NCI-H460 (cell line): ENCODE measurements at places on chromosomes 4 and X.

DNA sequence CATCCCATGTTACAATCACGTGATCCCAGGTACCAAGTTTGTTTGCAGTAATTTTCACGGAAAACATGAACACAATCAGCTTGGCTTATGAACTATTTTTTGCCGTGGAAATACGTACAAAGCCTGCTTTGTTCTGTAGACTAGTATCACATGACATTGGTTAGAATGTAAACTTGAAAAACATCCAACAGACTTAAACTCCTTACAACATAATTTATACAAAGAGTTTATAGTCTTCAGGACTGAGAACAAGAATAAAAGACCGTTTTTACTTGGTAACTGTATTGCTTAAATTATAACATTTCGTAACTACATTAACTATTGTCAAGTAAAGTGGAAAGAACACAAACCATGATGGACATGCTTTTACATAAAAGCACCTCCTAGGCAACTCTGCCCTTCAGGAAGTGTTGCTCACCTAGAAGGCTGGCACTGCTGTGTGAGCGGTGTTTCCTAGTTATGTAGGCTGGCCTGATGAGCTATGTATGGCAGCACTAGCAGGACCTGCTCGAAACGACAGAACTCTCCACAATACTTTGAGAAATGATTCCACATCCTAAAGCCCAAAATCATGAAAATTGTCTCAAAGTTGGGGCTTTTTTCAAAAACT lies 41.8 kb upstream of the WDR1 start:
- no peak for DNase-seq

DNA sequence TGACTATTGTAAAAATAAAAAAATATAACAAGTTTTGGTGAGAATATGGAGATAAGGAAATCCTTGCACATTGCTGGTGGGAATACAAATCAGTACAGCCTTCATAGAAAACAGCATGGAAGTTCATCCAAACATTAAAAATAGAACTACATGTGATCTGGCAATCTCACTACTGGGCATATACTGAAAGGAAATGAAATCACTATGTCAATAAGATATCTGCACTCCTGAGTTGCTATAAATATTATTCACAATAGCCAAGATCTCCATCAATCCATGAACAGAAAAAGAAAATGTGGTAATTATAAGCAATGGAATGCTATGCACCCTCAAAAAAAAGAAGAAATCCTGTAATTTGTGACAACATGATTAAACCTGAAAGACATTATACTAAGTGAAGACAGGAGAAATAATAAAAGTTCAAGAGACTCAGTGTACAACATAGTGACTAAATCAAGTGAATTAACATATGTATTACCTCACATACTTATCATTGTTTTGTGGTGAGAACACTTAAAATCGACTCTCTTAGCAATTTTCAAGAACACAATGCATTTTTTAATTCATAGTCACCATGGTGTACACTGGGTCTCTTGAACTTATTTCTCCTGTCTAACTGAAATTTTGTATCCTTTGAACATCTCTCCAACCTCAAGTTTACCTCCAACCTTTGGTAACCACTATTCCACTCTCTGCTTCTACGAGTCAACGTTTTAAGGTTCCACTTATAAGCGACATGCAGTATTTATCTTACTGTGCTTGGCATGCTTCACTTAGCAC lies 1703.7 kb upstream of the AGA start:
- no peak for DNase-seq

- DNase-seq: no peak
Measured at GRCh38 chr4:178693816-178694215, 1251.6 kb upstream of the AGA start.

- no peak for DNase-seq
Measured at GRCh38 chr4:48352793-48353192, 11.5 kb downstream of the SLAIN2 start.

DNA sequence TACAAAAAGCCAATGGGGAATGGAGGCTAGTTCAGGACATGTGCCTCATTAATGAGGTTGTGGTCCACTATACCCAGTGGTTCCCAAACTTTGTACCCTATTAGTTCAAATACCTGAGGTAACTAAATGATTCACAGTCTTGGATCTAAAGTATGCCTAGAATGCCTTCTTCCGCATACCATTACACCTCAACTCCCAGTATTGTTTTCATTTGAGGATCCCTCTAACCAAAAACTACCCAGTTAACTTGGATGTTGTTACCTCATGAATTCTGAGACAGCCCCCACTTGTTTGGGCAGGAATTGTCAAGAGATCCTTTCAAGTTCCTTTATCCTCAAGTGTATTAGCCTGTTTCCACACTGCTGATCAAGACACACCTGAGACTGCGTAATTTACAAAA lies 439.2 kb downstream of the PCDH10 start:
- DNase-seq: no peak

DNA sequence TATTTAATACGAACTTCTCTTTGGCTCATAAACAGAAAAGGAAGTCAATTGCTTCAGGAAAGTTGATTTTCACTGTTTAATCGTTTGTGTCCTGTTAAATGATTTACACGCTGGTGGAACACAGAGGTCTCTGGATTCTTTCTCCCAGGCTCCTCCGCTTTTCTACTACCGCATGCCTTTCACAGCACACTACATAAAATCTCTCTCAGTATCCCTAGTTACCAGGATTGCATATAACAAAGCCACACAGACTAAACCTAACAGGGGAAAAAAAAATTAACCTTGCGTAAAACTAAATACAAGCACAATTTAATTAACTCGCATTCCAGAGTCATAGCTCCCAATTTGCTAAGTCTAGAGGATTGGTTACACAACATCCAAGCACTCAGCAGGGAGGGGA lies 133.9 kb downstream of the CORIN start:
- no peak for DNase-seq

GRCh38 chrX:48591255-48591791 lies 6.0 kb upstream of the WDR13 start:
- DNase-seq: peak; percentile 75

GRCh38 chr4:28391877-28392276 lies 1531.2 kb downstream of the STIM2 start:
- no peak for DNase-seq

GRCh38 chr4:125433453-125433852 lies 118.7 kb downstream of the FAT4 start:
- DNase-seq: no peak

DNA sequence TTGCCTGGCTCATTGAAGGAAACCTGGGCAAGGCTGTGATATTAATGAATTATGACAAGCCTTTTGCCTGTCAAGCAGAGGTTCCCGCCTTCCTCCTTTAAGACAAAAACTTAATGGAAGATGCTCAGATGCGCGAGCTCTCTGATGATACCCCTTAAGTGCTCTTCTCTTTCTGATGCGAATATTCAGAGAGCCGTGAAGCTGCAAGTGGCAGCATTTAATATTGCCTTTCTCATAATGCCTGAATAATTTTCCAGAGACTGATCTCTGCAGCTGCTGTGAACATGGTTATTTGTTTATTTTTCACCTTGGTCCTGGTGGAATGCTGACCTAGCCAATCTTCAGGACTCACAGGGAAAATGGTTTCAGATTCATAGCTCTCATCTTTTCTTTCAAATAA lies 251.8 kb downstream of the TENM3 start:
- no peak for DNase-seq

DNA sequence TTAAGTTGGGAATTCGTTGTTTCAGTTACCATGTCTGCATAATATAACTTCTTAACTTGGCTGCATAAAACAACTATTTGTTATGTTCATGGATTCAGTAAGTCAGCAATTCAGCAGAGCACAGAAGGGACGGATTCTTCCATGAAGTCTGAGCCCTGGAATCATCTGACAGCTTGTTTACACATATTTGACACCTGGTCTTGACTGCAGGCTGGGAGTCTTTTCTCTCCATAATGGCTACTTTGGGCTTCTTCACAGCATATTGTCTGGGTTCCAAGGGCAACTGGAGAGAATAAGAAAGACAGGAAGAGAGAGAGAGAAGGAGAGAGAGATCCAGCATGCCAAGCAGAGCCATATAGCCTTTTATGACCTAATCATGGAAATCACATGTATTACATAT lies 23.1 kb downstream of the CENPC start:
- DNase-seq: no peak

DNA sequence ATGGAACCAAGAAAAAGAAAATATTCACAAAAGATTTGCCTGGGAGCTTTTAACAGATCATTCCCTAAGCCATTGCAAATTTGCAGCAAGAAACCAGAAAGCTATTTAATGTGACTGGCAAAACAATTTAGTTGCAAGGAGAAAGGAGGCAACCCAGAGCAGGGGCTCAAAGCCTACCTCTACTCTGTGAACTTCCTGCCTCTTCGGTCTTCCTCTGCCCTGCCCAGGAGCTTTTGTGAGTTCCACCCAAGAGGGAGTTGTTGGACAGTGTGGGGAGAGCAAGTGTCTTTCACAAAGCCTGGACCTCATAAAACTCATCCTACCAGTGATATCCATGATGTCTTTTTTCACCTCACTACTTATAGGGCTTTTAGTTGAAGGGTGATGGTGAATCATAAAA lies 107.4 kb downstream of the AFF1 start:
- no peak for DNase-seq

- no peak for DNase-seq
Measured at GRCh38 chrX:131067846-131068745, 9.9 kb downstream of the ARHGAP36 start.
